ENCODE measurements at places on chromosomes 12 and 14. TPM values are rescaled to one million over a fixed set of nuclear protein-coding genes. Genes with fewer than 3 reads are reported as not detected.

SENP1 gene
- 27.0 TPM for total RNA-seq

TRMT61A gene
- total RNA-seq, result 13.4 TPM

- peak; percentile 82 for DNase-seq
These were observed at the start of gene RFX4 for GRCh38 chr12:106582641-106583230. TSS of gene RFX4 (plus strand) at chr12:106583004. CDS start at chr12:106583321, 317 bp downstream.

DNA sequence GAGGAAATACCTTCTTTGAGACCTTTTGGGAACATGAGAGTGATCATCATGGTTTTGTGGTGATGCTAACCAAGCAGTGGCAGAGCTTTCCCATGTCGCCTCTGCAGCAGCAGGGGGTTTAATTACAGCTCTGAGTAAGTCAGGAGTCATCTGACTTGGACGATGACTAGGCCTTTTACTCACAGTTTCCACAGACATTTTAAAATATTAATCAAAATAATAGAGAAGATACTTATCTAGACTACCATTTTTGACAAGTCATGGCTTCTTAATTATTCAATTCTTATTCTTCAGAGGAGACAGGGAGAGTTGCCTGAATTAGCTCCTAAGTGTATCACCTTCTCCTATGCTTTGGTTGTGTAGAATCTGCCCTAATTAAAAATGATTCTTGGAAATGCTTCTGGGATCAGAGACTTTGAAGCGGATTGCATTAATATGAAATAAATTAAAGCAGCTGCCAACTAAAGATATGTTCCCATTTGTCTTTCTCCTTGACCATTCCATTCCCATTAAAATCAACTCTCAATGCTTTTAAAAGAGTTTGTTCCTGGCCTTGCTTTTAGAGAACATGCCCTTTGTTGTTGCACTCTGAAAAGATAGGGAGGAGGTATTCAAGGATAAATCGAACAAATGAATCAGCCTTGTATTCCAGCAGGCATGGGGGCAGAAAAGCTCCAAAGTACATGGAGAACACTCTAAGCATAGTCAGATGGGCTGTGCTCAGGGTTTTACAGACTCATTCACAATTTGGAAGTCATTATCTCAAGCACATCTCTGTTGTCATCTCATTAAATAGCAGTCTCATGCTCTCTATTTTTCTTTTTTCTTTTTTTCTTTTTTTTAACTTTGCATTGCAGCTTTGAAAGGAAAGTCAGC lies 7.7 kb upstream of the IFNG-AS1 start:
- no peak for DNase-seq

DNA sequence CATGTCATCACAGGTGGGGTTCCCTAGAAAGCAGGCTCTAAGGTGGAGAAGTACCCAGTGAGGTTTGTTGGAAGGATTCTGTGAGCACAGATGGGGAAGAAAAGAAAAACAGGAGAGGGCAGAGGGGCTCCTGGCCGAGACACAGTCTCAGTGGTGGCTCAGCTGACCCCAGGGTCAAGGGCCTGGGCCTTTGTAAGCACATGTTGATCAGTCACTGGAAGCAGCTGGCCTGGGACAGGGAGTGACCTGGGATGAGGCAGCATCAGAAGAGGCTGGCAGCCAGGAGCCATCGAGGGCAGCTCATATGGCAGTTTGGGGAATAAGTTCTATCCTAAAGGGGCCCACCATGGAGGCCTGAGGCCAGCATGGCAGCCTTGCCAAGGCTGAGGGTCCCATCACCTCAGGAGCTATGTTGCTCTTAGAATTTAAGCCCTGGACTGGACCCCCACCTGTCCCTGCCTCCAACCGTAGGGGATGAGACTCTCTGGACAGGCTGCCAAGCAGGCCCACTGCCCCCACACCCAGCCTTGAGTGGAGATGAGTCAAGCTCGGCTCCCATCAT lies 6.3 kb upstream of the TMEM179 start:
- DNase-seq, result no peak

DNA sequence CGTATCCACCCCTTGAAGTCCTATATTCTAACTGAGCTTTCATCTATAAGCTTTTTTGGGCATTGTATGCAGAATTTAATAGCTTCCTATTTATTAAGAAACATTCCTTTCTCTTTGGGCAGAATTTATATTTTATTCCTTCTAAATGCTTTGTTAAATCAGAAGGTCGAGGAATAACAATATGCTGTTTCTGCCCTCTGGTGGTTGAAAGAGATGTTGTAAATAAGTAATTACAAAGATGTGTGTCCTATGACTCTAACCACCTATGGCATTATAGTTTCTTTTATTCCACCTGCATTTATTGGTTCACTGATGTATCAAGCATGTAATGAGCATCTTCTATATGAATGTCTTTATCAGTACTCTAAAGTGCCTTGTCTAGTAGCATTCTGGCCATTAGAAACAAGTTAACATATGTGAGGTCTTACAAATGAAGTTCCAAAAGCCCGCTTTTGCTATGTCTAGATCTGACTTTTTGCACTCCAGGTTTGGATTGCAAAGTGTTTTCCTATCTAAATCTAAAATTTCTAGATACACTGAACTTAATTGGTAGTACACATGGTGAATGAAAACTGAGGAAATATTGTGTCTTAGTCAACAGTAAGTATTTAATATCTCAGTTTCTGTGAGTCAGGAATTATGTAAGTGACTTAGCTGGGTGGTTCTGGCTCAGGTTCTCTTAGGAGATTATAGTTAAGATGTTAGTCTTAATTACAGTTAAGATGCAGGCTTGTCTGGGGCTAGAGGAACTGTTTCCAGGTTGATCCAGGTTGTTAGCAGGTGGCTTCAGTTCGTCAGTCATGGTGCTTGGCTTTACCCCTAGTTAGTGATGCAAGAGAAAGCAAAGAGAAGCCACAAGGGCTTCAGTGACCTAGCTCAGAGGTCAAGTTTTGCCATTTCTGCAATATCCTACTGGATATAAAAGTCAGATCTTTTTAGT lies 57.5 kb downstream of the PLEKHA5 start:
- DNase-seq, result no peak

GRCh38 chr14:61296719-61297502 lies 15.8 kb upstream of the TMEM30B start:
- no peak for DNase-seq

Data from H7 (cell line).